ENCODE measurements at places on chromosomes 16 and 17.
A peak's percentile ranks its signal among the peaks of the same experiment; 100 is the strongest.

DNA sequence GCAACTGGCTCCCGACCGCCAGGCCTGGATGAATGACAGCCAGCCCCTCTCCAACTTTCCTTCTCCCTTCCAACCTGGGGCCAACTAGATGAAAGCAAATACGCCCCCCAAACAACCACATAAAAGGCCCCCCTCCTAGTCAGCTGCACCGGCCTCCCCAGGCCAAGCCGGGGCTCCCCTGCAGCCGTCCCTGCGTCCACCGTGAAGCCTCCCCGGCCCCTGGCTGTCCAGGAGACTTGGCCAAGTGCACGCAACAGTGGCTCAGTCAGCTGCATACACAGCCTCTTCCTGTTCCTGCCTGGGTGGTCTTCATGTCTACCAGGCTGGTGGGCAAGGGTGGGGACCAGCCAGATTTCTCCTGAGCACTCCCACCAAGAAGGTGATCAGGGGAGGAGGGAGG, 16.0 kb downstream of the DNAH17 start:
- DNase-seq: no peak

DNA sequence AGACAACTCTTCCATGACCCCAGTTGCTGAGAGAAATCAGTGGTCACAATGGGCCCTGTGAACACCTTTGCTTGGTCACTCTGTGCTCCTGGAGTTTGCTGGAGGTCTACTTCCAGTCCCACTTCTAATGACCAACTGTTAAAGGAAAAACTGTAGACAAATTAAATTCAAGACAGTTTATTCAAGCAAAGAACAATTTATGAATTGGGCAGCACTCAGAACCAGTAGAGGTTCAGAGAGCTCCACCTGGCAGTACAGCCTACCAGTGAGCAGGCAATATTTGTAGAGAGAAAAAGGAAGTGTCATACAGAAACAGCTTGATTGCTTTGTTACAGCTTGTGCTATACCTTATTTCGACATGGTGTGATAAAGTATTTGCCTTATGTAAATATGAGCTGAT, 116.5 kb downstream of the HS3ST3B1 start:
- no peak for DNase-seq

- DNase-seq: no peak
These were observed 96.6 kb downstream of the MRM1 start for GRCh38 chr17:36697903-36698530.

DNA sequence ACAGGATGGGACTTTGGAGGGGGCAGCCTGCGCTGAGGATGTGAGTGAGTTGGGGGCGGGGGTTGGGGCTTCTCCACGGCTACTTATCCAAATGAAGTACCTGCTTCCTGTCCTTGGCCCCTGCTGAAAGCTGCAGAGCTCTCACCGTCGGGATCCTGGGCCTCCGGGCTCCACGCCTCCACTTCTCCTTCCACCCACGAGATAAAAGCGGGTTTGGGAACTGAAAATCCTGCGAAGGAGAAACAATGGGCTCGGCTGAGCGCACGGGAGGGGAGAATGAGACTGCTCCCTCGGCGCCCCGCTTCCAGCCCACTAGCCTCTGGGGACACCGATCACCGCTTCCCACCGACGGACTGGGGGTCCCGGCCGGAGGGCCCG, 486 bp downstream of the ZNF785 start:
- no peak for DNase-seq

DNA sequence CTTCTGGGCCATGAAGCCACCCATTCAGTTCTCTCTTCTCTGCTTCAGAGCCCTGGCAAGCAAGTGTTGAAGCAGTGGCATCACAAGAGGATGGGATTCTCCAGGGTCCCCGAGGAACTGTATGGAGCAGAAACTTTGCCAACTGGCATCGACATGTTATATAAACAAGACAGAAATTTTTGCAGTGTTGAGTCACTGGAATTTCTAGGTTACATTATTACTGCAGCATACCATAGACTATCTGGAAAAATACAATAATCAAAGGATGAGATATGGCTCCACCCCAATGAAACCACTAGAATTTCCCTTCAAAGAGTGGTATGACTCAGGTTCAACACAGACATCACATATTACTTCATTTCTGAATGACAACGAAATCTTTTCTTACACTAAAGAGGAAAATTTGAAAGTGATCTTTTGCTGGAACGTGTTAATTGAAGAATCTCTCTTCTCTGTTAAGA, 343.0 kb upstream of the DYNLRB2 start:
- no peak for DNase-seq

GRCh38 chr17:81130385-81131361, 34.6 kb upstream of the PVALEF start:
- DNase-seq: no peak

DNA sequence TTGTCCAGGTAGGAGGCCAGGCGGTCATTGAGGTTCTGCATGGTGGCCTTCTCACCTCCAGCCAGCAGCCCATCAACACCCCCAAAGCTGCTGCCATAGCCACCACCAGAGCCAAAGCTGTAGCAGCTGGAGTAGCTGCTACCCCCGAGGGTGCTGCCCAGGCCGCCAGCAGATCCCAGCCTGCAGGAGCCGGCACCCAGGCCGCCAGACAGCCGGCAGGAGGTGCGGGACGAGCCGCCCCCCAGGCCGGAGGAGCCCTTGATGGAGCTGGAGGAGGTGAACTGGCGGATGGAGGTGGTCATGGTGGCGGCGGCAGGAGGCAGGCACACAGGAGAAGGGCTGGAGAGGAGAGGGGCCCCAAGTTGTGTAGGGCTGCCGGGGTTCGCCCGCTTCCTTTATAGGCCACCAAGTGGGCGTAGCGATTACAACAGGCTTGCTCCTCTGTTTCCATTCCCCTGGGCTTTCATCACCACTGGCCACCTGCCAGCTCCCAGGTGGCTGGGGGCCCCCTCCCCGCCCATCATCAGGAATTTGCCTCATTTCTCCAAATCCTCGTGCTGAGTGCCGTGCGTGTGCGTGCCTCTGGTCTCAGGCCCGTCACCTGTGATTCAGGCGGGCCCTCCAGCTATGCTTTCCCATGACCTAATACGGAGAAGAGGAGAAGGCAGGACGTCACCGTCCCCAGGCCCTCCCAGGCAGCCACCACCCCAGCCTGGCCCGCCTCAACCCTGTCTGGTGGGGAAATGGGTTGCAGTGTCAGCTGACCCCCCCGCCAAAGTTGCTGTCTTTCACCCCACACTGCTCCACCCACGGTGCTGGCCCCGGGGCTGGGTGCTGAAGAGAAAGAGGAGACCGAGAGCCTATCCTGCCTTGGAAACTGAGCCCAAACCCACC, at the start of gene KRT17:
KRT17 (minus strand) TSS at position 368 of the 894 bp plus-strand sequence; CDS start at position 302, 66 bp downstream.
- DNase-seq: no peak

DNA sequence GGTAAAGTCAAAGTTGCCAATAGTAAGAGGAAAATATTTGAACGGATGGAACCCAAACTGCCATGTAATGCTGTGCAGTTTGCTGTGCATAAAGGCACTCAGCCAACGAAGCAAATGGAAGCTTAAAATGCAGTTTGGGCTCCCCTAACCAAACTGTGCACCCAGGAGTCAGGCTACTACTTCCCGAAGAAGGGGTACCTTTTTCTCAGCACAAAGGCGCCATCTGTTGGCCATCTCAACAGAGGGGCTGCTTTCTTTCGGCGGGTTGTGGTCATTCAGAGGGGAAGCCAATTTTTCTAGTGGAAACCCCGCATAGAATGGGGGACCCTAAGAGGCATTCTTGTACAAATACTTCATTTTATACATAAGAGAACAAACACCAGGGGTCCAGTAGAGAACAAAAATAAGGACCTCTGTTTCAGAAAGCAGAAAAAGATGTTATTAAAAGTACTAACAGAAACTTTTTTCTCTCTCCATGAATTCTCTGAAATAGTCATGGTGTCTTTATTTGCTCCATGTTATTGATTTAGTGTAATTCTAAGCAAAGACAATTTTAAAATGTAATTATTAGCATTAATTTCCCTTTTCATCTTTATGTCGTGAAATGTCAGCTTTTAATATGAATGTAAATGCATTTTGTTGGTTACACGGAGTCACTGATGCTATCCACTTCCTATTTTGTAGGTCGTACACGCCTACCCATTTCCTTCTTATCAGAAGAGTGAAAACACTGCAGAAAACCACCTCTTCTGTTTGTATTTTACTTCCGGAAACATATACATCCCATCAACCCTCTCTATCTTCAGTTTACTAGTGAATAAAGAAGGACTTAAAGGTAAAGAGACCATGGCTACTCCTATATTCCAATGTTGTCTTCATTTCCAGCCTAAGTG, 453.3 kb downstream of the KCNJ2 start:
- DNase-seq: peak; percentile 6

- DNase-seq: no peak
These were observed 837 bp upstream of the PRDM7 start for GRCh38 chr16:90077757-90078578.

- no peak for DNase-seq
These were observed 3.8 kb upstream of the WSCD1 start for GRCh38 chr17:6066183-6066948.

DNA sequence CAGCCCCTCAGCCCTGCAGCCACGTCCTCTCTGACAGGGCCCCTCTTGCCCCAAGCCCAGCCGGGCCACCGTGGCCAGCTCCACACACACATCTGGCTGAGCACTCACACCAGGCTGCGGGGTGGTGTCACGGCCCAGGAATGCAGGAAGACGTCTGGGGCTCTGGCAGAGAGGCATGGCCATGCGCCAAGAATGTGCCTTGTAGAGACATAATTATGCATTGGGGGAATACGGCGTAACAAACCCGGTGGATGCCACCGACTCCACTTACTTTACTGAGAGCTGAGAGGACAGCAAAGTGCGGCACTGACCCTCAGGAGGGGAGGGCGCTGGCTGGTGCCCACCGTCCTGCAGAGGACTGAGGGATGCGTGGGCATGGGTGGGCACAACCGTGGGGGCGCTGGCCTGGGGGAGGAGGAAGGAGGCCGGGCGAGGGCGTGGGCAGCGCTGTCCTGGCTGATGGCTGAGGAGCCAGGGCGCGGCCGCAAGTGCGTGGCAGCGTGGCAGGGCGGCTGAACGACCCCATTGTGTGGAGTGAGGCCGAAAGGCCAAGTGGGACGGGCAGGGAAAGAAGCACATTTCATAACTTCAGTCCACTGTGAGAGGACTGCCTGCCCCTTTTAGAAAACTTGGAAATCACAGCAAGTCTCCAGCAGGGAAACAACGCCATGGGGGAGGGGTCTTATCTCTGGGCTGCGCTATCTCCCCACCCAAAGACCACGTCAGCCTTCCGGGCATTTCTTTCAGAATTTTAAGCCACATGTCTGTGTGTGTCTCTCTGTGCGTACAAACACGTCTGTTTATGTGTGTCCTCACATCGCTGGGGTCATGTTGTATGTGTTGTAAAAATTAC, 30.6 kb downstream of the METRNL start:
- DNase-seq: no peak

GRCh38 chr16:16780588-16780987, 401.6 kb downstream of the NPIPA7 start:
- DNase-seq: no peak

GRCh38 chr17:41665566-41666236, 23.0 kb upstream of the EIF1 start:
- peak; percentile 74 for DNase-seq

DNA sequence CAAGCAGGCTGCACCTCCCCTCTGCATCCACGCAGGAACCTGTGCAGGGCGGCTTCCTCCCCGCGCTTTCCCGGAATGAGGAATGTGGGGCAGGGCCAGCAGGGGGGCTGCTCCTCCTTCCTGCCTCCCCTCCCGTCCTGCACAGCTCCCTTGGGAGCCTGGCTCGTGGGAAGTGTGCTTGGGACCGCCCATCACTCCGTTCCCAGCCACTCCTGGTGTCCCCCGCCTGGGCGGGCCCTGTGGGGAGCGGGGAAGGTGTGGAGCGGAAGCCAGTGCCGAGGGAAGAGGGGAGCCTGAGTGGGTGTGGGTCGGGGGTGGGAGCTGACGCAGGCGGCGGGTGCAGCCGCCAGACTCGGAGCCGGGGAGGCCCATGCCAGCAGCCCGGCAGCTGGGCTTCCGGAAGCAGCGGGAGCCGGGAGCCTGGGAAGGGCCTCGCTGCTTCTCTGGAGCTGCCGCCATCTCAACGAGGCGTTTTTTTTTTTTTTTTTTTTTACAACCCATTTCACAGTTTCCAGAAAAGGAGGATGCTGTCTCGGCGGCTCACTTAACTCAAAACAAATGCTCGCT, 24.1 kb downstream of the BAHCC1 start:
- no peak for DNase-seq

- no peak for DNase-seq
These were observed 60.0 kb upstream of the BRD7 start for GRCh38 chr16:50428742-50429141.

GRCh38 chr17:40086150-40087044, 14.0 kb downstream of the NR1D1 start:
- DNase-seq: peak; percentile 22

GRCh38 chr16:54288835-54289241, 2.3 kb upstream of the IRX3 start:
- no peak for DNase-seq

DNA sequence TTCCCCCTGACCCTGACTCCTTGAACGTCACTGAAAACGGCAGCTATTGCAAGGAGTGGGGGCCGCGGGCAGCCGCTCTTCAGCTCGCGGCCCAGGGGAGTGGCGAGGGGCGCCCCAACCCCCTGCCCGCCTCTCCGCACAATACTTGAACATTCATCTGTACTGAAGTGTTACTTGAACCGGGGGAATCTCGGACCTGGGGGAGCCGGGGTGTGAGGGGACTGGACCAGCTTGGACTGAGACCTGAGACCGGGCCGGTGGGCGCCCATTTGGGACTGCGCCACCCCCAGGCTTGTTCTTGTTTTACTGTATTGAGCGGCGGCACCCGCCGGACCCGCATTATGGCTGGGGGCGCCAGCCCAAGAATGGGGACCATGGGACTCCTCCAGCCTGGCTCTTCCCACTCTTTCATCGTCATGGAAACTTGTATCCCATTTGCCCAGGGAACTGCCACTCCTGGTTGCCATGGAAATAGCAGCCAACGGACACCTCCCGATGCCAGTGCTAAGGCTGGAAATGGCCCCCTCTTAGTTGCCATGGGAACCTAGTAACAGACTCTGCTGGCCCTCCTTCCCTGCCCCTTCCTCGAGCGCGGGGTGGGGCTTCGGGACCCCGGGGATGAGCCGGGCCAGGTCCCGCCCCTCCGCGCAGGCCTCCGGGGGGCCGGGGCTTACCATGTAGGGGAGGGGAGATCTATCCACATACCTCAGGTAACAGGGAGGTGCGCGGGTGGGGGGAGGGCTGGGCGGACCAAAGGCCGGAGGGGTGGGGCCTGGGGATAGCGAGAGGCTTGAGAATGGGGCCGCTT, 805 bp upstream of the ORAI3 start:
- DNase-seq: peak; percentile 94

- DNase-seq: no peak
These were observed at the start of gene HBQ1 for GRCh38 chr16:180101-180675. Gene HBQ1 (plus strand): TSS chr16:180459. CDS start chr16:180487, 28 bp downstream.

Data from hypothalamus (tissue), 51 donors.